Stimulated activated naive CD4-positive, alpha-beta T cell (primary cell): ENCODE measurements at places on chromosomes 1 and 21.

- DNase-seq: no peak
Measured at GRCh38 chr1:43537423-43538142, 6.9 kb downstream of the PTPRF start.

DNA sequence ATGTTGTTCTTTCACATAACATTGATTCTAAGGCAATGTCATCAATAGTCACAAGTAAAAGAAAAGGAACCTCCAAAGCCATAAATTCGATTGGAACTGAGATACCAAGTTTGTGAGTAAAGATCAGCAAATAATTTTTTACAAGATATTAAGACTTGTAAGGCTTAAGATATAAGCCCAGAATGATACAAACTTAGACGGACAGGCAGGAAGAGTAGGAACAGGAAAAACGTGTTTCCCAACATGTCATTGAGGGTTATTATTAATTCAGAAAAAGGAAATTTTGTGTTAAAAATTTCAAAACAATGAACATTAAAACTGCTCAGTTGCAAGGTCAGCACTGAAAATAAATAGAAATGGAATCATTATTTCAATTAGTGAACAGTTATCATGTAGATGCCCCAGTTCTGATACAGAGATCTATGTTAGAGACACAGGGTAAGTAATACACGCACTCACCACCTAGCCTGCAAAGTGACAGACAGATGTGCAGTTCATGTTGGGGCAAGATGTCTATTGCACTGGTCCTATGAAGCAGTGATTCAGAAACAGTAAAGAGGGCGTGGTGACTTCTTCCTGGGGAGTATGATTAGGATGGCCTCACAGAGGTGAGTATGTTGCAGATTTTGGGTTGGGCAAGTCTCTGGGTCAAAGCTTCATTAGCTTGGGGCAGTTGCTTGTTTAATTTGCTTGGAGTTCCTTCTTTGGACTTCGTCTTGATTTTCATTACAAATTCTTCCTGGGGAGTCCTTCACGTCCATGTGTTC lies 284.4 kb downstream of the SETD4 start:
- DNase-seq: no peak

DNA sequence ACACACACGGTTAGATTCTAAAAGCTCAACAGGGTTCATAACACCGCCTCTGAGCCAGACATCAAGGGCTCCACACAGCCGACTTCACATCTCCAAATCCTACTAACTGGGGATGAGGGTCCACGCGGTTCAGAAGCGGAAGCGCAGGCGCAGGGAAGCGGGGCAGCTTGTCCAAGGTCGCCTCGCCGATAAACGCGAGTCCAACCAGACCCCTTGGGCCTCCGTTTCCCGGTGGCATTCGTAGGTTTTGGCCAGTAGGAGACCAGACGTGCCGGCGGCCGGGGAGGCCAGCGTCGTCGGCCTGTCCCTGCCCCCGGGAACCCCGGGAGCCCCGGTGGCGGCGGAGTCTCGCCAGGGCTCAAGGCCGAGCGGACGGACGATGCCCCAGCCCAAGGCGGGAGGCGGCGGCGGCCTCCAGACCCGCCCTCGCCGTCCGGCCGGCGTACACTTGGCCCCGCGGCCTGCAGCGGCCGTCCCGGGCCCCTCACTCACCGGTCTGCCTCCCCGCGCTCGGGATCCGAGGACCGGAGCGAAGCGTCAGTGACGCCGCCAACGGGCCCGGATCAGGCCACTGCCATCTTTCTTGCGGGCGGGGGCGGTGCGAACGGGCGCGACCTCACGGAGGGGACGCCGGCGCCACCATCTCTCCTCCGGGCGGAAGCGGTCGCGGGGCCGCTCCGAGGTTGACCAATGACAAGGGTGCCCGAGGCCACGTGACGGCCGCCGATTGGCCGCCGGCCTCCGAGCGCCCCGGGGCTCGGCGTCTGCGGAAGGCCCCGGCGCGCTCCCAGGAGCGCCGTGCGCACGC lies at the start of gene SDF4:
SDF4 (minus strand) TSS at position 602 of the 808 bp plus-strand sequence. CDS start 3,229 bp downstream, outside the sequence.
- peak; percentile 93 for DNase-seq

DNA sequence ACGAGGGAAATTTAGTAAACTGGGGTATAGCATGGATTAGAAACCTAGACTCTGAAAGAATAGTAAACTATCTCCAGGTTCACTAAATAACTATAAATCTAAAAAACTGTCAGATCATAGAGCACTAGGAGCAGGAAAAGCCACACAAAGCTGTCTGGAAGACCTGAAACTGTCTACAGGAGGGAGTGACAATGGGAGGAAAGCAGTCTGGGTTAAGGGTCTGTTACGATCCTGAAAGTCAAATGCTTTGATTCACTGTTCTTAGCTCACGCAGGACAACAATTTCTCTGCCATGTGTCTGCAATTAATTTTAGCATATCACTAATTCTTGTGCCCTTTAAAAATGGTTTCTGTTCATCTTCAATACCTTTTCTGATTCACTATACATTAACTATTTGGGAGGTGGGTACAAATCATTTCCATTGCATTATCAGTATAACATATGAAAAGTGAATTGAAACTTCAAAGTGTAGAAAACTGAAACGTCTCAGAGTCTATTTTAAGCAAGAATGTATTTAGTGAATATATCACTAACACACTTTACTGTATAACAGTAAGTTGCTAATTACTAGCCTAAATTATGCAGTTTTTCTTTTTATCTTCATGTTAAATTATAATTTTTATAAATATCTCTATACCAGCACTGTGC lies 18.4 kb downstream of the CEP170 start:
- no peak for DNase-seq

- no peak for DNase-seq
Measured at GRCh38 chr1:89310505-89310904, 37.8 kb upstream of the GBP5 start.

DNA sequence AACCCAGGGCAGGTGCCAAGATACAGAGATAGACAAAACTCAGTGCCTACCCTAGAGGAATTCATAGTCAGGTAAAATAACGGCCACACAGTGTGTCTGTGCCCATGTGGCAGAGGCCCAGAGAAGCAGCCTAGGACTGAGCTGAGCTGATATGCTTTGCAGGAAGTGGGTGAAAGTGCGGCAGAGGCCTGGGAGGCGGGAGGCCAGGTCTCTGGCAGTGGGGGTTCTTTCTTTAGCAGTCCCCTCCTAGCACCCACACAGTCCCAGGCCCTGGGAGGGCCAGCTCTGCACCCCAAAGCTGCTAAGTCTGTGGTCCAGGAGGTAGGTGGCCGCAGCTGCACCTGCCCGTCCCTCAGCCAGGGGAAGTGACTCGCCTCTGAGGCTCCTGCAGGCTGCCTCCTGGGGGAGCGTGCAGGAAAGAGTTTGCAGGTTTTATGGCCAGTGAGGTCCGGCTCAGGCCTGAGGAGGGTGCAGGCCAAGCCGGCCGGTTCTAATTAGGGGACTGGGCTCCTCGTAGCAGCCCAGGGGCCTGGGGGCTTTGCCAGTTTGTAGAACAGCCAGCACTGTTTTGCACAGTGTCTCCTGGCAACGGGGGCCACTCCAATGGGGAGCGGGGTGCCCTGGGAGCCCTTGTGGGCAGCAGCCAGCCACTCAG lies 107.9 kb downstream of the SPSB1 start:
- DNase-seq: no peak

GRCh38 chr1:9111957-9112356 lies 16.9 kb downstream of the GPR157 start:
- DNase-seq: no peak

GRCh38 chr1:39416609-39417008 lies 74.8 kb upstream of the BMP8A start:
- no peak for DNase-seq

- DNase-seq: no peak
Measured at GRCh38 chr1:109914587-109915240, 4.1 kb downstream of the CSF1 start.

GRCh38 chr1:17210176-17210575 lies 5.2 kb downstream of the PADI1 start:
- DNase-seq: no peak

DNA sequence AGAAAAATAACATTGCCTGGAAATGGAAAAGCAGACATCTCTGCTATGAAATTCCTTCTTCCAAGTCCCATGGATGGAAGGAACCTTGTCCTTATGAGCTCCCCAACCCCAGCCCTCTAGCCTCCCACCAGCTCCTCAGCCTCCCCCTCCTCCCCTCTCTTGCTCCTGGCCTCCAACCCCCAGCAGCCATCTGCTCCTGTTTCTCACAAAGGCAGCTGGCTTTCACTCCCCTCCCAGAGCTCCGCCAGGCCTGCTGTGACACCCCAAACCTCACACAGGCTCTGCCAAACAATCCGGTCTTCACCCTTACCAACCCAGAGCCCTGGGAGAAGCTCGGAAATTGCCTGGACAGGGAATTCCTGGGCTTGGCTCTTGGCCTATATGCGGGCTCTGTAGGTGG lies 69.2 kb downstream of the KLHDC7A start:
- DNase-seq: no peak
